A549 (cell line): ENCODE measurements at places on chromosomes 12 and 14.
A peak's percentile ranks its signal among the peaks of the same experiment; 100 is the strongest.

GRCh38 chr12:11969437-11970154, 101.1 kb upstream of the BCL2L14 start:
- DNase-seq = no peak

DNA sequence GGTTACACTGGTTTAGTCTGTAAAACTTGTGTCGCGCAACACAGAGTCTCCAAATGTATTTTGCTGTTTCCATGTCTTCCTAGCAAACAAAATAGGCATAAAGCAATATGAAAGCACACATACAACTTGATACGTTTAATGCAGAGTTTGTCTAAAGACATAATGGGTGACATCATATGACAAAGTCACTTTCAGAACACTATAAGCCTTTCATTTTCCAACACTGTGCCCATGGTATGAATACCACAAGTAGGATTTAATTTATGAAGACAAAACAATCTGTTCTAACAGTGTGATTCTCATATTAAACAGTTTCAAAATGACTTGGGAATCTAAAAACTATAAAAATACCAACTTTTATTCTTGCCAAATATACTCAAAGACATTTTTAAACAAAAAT, 58.4 kb downstream of the PTPN21 start:
- no peak for DNase-seq

DNA sequence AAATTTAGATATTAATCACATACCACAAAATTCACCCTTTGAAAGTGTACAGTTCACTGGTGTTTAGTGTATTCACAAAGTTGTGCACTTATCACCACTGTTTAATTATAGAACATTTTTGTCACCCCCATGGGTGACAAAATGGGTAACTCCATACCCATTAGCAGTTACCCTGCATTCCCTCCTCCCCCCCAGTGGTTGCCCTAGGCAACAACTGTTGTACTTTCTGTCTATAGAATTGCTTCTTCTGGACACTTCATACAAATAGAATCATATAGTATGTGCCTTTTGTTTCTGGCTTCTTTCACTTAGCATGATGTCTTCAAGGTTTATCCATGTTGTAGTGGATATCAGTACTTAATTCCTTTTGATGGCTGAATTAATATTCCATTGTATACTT, 52.7 kb downstream of the FBXO34 start:
- DNase-seq = no peak

DNA sequence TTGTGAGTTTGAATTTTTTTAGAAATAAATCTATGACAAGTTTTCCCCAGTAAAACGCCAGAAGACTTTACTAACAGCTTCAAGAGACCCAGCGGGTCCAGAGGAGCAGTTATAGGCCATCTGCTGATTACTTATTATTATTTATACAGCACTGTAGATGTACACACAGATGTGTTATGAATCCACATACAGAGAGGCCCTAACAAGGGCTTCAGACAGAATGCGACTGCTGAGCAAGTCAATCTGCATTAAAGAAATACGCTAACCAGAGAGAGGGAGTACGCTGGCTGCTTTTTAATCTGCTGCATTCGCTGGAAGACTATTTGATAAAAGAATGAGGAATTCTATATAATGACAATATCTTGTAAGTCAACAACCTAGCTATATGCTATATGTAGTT, 32.5 kb downstream of the ATF7 start:
- no peak for DNase-seq

GRCh38 chr12:114903083-114903691, 219.2 kb upstream of the TBX3 start:
- DNase-seq = no peak

- DNase-seq = no peak
Measured at GRCh38 chr14:58390830-58391229, 4.9 kb upstream of the TOMM20L start.

GRCh38 chr12:31845613-31846322, 113.4 kb upstream of the RESF1 start:
- DNase-seq = no peak

GRCh38 chr12:119206348-119207062, 27.8 kb downstream of the HSPB8 start:
- DNase-seq = no peak

GRCh38 chr12:15779925-15780324, 9.3 kb downstream of the EPS8 start:
- no peak for DNase-seq

DNA sequence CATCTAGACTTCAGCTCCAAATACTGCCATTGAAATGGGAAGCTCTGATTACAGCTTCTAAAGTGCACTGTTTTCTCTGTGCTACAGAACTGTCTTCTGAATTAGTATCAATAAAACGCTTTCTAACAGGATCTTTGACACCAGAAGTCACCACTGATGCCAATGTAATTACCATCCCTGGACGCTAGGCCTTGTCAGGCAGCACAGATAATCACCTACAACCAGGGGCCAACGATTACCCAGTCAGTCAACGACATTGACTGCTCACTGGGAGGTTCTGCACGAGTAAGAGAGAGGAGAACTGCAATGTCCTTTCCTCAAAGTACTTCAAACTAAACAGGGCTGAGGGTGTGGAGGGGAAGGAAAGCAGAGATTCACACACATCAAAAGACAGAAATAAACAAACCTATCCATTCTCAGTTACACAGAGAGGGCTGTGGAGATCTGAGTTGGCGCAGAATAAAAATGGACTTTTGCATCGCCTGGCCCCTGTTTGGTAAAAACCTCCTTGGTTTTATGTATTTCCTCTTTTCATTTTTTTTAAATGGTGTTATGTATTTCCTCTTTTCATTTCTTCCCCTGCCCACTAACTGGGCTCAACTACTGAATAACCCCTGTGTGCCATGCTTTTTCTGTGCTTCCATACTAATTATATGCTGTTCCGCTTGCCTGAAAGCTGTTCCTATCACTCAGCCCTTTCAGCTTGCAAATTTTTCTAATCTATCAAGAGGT, 492.2 kb downstream of the APAF1 start:
- no peak for DNase-seq

- no peak for DNase-seq
Measured at GRCh38 chr12:47899466-47899865, 5.3 kb downstream of the VDR start.

DNA sequence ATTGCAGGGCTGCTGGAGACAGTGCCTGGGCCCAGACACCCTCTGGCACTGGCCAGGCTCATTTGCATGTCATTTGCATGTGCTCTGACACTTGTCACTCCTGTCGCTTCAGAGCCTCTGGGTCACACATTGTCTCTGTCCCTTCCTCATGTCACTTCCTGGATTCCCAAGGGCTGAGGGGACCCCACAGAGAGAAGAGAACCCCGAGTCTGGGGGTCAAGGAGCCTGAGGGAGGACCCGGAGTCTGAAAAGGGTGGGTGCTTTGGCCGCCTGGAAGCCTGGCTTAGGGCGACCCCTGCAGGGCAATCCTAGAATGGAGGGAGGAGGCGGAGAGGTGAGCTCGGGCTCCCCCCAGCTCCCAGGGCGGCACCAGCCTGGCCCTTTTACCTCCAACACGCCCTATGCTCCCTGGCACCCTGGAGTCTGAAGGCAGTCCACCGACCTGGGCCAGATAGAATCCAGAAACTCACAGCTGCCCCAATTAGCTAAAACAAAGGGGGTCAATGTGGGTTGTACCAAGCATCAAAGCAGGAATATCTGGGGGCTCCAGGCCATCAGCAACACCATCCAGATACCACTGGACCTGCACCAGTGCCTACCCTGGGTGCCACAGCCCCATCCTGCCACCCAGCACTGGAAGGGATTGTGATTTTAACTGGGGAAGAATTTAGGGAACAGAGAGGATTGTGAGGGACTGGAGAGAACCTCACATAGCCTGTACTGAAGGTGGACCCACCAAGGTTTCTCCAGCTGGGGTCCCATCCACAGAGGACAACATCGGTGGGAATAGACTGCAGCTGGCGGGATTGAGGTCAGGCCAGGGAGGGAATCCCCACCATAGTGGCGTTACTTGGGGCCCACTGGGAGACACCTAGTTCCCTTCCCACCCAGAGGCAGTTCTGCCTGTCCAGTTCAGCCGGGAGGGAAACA, 21.8 kb upstream of the KRT78 start:
- DNase-seq = peak; percentile 83

DNA sequence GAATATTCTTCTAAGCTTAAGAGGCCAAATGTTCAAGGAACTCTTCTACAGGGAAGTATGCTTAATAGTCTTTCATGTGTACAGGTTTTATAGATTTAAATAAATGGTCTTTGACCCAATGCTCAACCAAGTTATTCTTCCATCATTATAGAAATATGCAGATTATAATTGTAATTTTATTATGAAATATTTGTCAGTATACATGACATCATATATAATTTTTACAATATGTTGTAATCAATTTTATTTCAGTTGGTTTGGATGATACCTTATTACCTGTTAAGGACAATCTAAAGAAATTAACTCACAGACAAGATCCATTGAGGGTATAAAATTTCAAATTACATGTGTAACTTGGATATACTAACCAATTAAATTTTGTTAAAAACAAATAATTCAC, 1278.3 kb downstream of the SLC16A7 start:
- DNase-seq = no peak

DNA sequence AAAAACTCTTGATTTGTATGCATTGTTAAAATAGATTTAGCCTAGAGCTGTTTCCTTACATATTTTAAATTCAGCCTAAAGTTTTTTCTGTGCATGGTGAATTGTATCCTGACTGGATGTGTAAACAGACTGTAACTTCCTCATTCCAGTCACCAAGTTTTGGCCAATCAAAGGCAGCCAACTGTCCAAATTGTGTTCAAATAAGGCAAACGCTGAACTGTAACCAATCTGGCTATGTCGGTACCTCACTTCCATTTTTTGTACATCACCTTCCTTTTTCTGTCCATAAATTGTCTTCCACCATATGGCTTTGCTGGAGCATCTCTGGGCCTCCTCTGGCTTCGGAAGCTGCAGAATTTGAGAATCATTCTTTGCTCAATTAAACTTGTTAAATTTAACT, 1921.9 kb upstream of the SEL1L start:
- no peak for DNase-seq

- DNase-seq = no peak
Measured at GRCh38 chr12:5396541-5396940, 35.4 kb upstream of the NTF3 start.

DNA sequence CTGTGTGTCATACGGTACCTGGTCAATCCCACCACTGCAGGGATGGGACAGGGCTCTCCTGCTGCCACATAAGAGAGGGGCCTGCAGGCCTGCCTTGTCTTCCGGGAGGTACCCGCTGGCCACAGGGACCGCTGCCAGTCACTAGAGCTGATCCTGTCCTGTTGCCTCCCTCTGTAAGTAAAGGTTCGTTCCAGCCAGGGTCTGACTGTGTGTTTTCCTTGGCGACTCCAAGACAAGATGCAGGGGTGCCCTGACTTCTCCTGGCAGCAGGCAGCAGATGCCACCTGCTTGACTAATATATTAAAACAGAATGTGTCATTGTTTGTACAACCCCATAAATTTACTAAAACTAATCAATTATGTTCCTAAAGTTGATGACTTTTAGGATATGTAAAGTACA, 41.5 kb upstream of the ASPG start:
- DNase-seq = no peak

- no peak for DNase-seq
Measured at GRCh38 chr12:70919176-70919575, 1.4 kb downstream of the PTPRR start.

DNA sequence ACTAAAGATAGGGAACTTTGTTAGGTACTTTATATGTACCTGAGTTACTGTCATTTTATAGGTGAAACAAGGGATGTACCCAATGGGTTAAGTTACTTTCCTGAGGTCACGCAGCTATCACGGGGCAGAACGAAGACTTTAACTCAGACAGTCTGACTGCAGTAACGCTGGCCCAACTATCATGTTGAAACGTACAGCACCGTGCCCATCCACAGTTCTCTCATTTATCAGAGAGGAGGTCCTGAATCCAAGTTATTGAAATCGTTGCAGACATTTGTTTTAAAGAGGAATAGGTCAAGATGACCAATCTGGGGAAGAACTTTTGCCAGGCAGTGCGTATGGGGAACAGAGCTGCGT, 587 bp upstream of the C12orf75 start:
- DNase-seq = no peak

- no peak for DNase-seq
Measured at GRCh38 chr14:68369281-68370056, 423.4 kb downstream of the ZFP36L1 start.

DNA sequence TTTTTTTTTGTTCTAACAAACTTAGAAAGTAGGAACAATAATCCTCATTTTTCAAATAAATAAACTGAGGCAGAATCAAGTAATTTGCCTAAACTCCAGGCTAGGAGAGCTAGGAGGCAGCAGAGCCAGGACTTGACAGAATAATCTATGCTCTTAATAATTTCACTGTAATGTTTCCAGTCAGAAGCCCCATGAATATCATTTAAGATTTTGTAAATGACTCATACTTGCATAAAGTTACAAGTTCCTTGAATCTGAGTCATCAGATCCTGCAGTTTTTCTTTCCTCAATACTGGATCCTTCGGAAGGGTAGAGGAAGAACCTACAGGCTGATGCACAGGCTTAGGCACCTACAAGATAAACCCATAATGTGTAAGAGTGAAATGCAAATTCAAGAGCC, 29.0 kb downstream of the CAPRIN2 start:
- peak; percentile 56 for DNase-seq

- peak; percentile 76 for DNase-seq
Measured at GRCh38 chr12:120194534-120195395, at the start of gene GCN1. Gene GCN1, minus strand, starts transcription at chr12:120194715. Its CDS starts 18 bp downstream, at chr12:120194697.

DNA sequence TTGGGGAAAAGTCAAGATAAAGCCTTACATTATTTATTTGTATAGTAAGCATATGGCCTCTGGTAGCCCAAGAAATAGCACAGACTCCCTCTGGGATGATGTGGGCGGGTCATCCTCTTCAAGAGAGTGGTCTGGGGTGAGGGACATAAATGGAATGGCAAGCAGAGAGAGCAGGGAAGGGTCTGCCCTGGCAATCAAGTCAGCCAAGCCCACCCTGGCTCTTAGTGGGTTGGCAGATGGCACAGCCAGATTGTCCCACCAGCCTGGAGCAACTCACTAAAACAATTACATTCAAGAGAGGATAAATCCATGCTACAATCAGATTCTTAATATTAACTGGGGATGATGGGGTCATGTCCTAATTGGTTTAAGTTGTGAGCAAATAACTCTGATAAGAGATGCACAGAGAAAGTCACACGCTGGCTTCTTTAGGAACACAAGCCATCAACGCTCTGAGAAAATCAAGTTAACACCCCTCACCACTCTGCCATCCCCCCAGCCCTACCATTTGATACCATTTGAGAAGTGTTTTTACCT, 2.8 kb upstream of the PELI2 start:
- no peak for DNase-seq

- DNase-seq = no peak
Measured at GRCh38 chr12:45895961-45896360, 94.4 kb downstream of the SCAF11 start.

GRCh38 chr14:102396521-102396920, 33.8 kb downstream of the TECPR2 start:
- no peak for DNase-seq

DNA sequence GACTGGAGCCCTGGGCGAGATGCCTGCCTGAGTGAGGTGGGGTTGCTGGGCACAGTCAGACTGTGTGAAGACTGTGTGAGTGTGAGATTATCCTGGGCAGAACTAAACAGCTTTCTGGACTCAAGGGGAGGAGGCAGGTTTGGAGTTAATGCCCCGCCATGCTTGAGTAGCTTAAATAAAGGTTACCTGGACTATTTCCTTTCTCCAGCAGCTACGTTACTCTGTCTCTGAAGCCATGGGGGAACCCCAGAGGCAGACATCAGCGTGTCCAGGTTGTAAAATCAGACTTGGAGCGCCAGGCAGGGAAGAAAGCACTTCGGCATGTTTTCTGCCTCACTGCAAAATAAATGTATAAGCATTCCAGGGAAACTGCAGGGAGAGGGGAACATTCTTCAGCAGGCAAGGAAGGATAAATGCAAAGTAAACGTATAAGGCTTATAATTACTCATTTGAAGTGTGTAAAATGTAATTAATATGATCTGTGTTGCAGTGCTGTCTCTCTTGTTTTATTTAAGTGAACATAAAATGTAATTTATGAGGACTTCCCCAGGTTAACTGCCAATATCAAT, 129.7 kb downstream of the CHST11 start:
- DNase-seq = no peak
